AG09309 (cell line): ENCODE measurements at places on chromosomes 5 and 9.

DNA sequence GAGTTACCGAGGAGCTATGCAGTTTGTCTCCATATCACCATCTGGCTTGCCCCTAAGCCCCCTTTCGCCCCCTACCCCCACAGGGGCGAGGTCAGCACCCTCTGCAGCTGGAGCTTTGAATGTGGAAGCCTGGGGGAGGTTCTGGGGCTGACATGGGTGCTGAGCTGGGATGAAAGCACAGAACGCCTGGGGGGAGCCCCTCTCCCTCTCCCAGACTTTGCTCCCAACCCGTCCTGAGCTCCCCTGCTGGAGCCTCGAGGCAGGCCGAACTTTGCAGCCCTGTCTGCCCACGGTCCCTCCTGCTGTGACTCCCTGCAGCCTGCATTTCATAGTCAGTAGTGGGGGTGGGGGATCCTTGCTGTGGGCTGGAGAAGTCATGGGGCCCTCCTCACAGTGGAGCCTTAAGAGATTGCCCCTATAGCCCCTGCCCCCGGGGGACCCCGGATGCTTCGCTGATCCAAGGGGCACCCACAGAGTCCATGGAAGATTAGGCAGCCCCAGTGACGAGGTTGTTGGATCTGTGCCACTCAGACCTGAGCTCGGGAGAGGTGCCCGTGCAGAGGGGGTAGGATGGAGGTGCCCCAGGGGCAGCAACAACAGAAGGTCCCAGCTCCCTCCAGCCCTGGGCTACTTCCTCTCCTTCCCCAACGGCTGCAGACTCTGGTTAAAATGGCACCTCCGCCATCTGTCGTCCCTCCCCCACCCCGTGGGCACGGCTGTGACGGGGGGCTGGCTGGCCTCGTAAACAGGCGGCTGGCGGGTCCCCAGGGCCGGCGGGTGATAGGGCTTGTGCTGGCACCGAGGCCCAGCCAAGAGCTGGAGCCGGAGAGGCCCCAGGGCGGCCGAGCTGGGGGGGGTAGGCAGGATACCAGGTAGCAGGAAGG lies 162.0 kb downstream of the C9orf50 start:
- DNase-seq: no peak

DNA sequence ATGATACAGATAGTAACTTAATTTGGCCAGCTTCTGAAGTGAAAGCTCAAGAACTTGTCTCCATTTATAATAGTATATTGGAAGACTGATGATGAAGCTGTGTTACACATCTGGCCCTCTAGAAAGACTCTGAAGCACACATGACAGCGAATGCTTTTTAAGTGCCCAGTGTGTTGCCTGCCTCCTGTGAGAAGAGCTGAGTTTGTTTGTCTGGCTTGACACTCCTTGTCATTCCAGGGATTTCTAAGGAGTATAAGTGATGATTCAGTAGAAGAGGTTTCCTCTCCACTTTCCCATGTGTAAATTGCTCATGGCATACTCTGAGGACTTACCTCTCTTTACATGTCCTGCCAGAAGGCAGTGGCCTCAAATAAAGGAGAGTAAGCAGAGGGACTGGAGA lies 30.4 kb upstream of the LRRTM2 start:
- DNase-seq: peak; percentile 44

DNA sequence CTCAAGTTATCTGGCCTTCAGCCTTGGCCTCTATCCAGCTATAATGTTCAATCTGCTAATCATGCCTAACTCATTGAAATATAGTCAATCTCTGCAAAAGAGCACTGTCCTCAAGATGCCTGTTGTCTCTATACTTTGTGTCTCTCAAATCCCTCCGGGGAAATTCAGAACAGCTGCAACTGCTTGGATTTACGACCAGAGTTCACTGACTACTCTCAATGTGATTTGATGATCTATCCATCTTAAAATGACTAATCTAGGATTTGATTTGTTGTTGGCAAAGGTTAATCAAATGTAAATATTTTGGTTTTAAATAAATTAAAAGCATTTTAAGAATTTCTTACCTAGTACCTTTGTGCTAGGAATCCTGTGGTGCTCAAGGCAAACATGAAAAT lies 40.9 kb downstream of the SVEP1 start:
- DNase-seq: no peak

GRCh38 chr9:91500509-91501014 lies 76.9 kb upstream of the NFIL3 start:
- DNase-seq: peak; percentile 68

DNA sequence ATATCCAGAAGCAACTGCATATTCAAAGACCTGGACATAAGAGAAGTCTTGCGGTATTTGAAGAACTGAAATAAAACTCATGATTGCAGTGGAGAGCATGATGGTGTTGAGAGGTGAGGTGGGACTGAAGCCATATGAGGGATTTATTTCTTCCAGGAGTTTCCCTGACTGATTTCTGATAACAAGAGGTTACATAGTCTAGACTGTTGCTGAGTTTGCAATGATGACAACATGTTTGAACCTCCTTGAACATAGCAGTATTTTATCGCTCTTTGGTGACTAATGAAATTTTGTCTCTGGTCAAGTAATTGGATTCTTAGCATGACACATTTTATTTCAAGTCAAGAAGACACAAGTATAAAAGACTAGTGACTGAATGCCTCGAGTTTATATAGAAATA lies 61.8 kb downstream of the ACTBL2 start:
- no peak for DNase-seq

- DNase-seq: no peak
Measured at GRCh38 chr5:33338336-33339110, 102.2 kb upstream of the TARS1 start.

- DNase-seq: no peak
Measured at GRCh38 chr5:74935752-74936091, 69.5 kb upstream of the FAM169A start.

DNA sequence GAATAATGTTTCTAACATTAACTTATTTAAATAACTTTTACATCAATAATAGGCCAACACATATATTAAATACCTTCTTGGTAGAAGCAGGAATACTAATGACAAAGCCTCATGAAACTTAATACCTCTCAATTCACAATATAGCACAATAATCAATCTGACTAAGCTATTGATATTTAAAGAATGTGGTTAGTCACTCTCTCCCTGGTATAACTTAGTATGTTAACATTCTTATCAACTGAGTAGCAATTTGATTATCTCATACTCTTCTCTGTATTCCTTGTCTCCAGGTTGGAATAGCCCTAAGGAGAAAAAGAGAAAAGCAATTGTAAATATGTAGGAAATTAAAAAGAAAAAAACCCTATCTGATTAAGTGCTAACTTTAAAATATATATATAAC lies 4.9 kb upstream of the PGGT1B start:
- no peak for DNase-seq

- no peak for DNase-seq
Measured at GRCh38 chr5:6289239-6289638, 89.1 kb downstream of the MED10 start.

GRCh38 chr9:125527471-125528002 lies 179.5 kb downstream of the MAPKAP1 start:
- no peak for DNase-seq
